ENCODE measurements at places on chromosomes 7 and 10. TPM values are rescaled to one million over a fixed set of nuclear protein-coding genes. Genes with fewer than 3 reads are reported as not detected.

Gene ZNF107
- total RNA-seq = 2.5 TPM

Gene NPC1L1
- 0.06 TPM for total RNA-seq

Gene ERVW-1
- total RNA-seq = not detected

Gene CYP3A7
- 0.05 TPM for total RNA-seq

Gene ODAD2
- 0.17 TPM for total RNA-seq

Gene PNLIPRP1
- total RNA-seq = not detected
